Naive thymus-derived CD4-positive, alpha-beta T cell (primary cell): ENCODE measurements at places on chromosomes 5 and 9. TPM values are rescaled to one million over a fixed set of nuclear protein-coding genes. Genes with fewer than 3 reads are reported as not detected.

DNA sequence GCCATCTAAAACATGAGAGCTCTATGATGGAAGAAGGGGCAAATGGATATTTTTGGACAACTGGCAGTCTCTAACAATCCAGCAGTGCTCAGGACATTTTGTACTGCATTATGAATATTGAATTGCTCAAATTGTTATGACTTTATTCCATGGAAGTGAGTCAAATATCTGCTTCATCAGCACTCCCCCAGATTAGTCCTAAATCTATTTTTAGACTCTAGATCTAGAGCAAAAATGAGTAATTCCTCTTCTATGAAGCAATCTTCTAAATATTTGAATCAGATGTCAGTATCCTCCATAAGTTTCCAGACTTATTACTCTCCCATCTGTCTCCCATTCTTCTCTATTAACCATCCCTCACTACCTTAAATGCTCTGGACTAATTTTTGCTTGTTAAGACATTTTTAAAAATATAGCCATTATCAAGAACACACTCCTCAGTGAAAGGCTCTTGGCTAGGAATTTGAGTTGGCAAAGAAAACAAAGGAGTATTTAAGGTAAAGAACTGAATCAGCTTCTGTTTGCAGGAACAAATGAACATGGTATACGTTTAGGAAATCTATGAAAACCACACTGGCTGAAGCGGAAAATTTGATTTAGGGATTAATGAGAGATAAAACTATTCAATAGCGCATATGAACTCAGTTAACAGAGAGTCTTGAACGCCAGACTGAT is 300.9 kb downstream of the MCTP1 start:
- H3K27me3 ChIP-seq, result no peaks in the 10 kb centered on the region
- DNase-seq, result no peak
- H3K4me3 ChIP-seq, result no peak overlapping the region
- H3K36me3 ChIP-seq, result no peaks in the 10 kb centered on the region

DNA sequence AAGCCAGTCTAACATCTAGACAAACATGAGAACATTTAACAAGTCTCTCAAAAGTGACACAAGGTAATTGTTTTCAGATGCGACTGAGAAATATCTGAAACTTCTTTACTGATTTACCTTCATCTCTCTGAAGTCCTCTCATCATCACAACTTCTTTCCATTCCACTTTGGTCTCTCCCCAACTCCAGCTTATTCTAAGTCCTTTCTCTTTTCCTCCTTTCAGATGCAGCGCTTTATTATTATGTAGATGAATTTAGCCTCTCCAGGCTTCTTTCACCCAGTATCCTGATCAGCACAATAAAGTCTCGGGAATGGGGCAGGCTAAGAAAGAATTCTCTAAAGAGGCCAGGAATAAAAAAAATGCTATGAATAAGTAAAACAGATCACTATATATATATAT is 128.0 kb downstream of the KCTD16 start:
- no peaks in the 10 kb centered on the region for H3K36me3 ChIP-seq
- no peak overlapping the region for H3K27ac ChIP-seq
- no peaks in the 10 kb centered on the region for H3K27me3 ChIP-seq

GRCh38 chr9:89711866-89712265 is 107.1 kb downstream of the GADD45G start:
- no peaks in the 10 kb centered on the region for H3K36me3 ChIP-seq
- peaks cover 9% of the 10 kb centered on the region for H3K4me1 ChIP-seq

DNA sequence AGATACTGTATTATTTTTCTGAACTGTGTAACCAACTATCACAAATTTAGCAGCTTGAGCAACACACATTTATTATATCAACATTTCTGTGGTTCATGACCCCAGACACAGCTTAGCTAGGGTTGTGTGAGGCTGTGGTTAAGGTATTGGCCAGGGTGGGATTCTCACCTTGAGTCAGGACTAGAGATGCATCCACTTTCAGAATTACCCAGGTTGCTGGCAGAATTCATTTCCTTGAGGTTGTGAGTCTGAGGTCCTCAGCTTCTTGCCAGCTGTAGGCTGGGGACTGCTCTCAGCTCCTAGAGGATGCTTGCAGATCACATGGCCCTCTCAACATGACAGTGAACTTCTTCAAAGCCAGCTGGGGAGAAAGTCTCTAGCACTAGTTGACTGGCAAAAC is 122.5 kb upstream of the RASGRF2 start:
- no peaks in the 10 kb centered on the region for H3K27me3 ChIP-seq
- no peak overlapping the region for H3K27ac ChIP-seq
- H3K36me3 ChIP-seq, result no peaks in the 10 kb centered on the region
- H3K4me3 ChIP-seq, result no peak overlapping the region

DNA sequence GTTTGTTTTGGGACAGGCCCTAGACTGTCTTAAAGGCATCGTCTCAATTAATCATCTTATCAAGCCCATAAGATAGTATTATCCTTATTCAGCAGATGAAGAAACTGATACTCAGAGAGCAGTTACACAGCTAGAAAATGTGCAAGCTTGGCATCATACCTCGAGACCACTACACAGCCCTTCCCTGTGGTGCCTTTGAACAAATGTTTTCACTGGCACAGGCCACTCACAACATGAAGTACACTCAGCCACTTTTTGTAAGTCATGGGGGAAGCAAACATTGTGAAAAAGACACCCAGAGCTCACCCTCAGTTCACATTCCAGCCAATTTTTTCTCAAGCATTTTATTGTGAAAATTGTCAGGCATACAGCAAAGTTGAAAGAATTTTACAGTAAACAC is 122.5 kb downstream of the WDR41 start:
- no peak overlapping the region for H3K4me3 ChIP-seq
- no peaks in the 10 kb centered on the region for H3K36me3 ChIP-seq
- DNase-seq, result no peak
- no peak overlapping the region for H3K27ac ChIP-seq
- no peaks in the 10 kb centered on the region for H3K27me3 ChIP-seq

The RASEF gene
- total RNA-seq, result not detected

The CDH9 gene
- not detected for total RNA-seq

The INSL4 gene
- not detected for total RNA-seq

The PCDHB7 gene
- total RNA-seq, result not detected in 2 replicates
